Activated naive CD8-positive, alpha-beta T cell treated with anti-CD3 and anti-CD28 coated beads for 36 hours (primary cell): ENCODE measurements at places on chromosomes 11 and 22. TPM values are rescaled to one million over a fixed set of nuclear protein-coding genes. Genes with fewer than 3 reads are reported as not detected.

KLHL35 gene
- 0.21 TPM for total RNA-seq

NLRP14 gene
- not detected for total RNA-seq

PLAAT2 gene
- 1.0 TPM for total RNA-seq

DNA sequence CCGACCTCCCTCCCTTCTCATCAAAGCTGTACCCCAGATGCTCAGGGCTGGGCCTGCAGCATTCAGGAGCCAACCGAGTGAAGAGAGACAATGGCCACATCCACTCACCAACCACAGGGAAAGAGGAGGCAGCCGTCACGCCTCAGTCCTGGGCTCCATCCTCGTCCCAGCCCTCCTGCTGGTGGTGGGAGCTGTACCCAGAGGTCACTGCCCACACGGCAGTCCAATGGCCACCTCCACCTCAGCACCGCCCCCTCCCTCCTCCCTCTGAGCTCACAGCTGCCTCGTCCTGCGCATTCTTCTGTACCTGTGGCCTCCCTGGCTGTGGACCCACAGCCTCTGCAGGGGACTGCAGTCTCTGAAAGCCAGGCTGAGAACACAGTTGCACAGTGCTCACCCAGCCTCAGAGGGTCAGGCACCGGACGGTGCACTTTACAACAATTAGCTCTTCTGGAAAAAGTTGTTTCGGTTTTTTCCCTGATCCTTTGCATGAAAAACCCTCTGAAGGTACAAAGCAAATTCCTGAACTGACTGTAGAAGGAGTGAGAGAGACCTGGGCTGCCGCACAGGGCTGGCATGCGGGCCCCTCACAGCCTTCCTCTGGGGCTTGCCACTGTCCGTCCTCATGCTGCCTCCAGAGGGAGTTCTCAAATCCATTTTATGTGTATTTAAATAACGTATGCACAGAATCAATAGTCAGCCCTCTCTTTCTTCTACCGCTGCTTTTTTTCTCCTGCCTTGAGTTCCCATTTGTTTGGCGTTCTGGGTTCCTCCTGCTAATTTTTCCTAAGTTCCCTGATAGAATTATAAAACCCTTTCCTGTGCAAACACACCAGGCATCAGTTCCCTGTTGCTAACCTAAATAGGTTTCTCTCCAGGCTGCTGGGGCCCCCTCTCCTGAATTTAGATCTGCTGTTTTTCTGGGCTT is 52.7 kb downstream of the PHF21B start:
- no peak for DNase-seq

DNA sequence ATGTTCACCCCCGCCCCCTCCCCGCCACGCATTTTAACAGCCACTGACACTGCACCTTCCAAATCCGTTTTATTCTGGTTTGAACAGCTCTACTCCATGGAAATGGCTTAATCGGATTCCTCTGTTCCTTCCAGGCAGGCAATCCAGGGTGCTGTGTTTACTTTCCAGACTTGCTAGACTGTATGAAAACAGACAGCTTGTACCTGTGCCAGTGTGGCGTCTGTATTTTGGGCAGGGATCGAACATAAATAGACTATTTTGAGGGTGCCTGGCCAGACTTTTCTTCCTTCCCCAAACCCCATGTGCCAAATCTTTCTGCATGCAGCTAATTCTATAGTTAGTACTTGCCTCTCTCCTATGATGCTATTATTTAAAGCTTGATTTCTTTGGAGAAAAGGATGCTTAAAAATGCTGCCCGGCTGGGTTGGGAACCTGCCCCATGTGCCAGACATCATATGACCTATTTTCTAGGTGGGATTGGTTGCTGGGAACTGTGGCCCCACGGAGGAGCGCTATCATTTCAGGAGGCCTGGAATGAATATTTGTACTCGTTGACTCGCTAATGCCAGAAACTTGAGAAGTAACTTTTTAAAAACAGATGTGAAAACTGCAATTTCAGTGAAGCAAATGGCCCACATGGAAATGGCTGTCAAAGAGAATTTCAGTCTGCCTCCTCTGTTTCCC is 814.8 kb downstream of the BRD1 start:
- DNase-seq = no peak

DNA sequence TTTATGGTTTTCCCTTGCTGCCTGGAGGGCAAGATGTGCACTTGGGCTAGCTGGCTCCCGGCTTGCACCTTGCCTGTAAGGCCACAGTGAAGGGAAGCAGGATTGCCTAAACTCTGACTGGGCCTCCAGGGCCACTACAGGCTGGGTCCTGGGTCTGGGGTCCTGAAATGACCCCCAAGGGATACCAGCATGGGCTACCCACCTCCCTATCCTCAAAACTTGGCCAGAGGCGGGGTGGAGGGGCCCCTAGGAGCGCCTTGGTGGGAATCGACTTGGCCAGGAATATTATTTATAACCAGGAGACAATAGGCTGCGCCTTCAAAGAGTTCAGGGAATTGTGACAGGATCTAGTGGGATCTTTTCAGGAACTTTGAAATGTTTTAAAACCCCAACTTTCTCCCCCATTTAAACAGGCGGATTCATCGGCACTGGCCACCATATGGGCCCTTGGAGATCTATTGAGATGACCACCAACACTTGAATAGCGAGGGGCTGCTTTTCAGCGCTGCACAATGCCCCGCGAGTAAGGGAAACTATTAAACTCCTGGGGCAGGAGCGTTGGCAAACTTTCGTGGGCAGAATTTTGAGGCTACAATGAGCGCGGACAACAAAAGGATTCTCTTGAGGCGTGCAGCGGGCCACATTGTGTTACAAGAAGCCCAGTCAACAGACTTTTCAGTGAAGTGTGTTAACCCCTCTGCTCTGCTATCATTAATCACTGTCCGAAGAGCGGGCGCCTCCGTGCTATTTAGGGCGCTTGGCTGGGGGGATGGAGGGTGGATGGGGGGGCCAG is 15.2 kb downstream of the PAX6 start:
- DNase-seq = no peak

DNA sequence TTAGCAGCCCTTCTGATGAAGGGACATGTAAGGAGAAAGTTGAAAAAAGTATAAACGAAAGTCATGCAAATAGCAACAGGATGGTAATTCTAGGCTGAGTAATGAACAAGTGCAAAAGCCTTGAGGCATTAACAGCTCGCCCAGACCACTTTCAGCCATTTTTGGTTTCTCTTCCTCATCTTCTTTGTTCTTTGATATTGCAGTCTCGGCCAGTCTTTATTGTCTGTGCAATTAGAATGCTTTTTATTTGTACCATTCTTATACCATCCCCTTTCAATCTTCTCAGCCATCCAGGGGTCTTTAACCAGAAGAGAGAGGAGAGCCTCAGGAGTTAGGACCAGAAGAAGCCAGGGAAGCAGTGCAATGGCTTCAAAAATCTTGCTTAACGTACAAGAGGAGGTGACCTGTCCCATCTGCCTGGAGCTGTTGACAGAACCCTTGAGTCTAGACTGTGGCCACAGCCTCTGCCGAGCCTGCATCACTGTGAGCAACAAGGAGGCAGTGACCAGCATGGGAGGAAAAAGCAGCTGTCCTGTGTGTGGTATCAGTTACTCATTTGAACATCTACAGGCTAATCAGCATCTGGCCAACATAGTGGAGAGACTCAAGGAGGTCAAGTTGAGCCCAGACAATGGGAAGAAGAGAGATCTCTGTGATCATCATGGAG is 7.3 kb downstream of the TRIM34 start:
- DNase-seq = no peak
